Glomerular endothelial cell (primary cell): ENCODE measurements at places on chromosomes 11 and 22. TPM values are rescaled to one million over a fixed set of nuclear protein-coding genes. Genes with fewer than 3 reads are reported as not detected.

The DBX1 gene
- not detected in 2 replicates for total RNA-seq

The STIM1 gene
- total RNA-seq, result 24.1 and 34.1 TPM in 2 replicates

The HSPB2 gene
- total RNA-seq, result 0.10 TPM in 1 of 2 replicates, not detected in the other

The POTEH gene
- not detected in 2 replicates for total RNA-seq

The MYO7A gene
- total RNA-seq, result 0.18 and 0.19 TPM in 2 replicates

The KCNJ11 gene
- 1.0 TPM in 1 of 2 replicates, not detected in the other for total RNA-seq

The OR2AG1 gene
- not detected in 2 replicates for total RNA-seq
